ENCODE measurements at places on chromosomes 7 and 10.

DNA sequence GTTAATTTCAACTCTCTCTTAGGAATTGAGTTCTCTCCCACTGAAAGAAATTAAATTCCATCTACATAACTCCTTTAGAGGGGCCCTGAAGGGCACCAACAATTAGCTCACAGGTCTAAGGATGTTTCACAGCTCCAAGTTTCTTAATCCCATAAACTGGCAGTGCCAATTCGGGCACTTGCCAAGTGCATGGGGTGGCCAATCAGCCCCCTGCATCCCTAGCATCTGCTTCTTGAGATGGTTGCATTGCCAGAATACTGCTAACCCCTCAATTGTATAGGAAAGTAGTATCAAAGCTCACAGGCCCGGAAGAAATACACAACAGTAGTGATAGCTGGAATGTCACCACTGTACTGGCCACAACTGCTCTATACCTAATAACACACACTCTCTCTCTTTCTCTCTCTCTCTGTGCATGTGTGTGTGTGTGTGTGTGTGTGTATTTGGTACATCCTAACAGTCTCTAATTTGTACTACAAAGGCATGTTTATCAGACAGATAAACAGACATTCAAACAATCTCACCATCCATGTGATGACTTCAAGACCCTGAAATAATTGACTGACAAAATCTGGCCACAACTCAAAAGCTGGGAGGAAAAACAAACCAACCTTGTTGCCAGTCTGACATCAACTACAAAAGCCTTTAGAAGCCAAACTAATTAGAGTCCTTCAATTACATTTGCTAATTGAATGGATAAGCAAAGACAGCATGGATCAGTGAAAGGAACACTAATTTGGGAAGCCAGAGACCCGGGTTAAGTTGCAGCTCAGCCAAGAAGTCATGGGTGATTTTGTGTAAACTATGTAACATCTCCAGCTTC, 27.8 kb downstream of the HIBADH start:
- DNase-seq: no peak

DNA sequence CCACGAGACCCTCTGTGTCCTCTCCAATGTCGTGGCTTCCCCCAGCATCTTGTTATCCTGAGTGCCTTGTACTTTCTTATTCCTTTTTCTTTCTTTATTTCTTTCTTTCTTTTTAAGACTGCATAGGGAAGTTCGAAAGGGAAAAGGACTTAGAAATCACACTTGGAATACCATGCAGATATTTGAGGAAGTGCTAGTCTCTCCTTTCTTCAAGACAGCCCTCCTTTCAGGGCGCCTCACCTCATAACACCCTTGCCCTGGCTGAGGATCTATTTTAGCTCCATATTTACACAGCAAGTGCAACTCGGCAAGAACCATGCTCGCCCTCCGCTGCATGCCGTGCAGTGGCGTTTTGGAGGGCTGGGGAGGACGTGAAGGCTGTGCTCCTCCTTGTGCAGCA, 232.3 kb upstream of the GLI3 start:
- no peak for DNase-seq

DNA sequence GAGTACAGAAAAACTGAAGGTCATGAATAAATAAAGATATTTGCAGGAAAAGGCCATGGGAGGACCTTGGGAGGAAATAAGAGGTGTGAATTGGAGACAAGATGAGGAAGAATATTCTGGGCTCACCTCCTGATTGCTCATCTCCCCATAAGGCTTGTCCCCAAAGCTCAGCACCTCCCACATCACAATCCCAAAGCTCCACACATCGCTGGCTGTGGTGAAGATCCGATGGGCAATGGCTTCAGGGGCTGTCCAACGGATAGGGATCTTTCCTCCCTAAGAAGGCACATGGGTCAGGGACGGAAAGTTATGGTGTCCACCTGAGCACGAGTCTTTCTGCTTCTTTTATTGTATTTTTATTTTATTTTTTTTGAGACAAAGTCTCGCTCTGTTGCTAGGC, 12.9 kb downstream of the ZYX start:
- no peak for DNase-seq

DNA sequence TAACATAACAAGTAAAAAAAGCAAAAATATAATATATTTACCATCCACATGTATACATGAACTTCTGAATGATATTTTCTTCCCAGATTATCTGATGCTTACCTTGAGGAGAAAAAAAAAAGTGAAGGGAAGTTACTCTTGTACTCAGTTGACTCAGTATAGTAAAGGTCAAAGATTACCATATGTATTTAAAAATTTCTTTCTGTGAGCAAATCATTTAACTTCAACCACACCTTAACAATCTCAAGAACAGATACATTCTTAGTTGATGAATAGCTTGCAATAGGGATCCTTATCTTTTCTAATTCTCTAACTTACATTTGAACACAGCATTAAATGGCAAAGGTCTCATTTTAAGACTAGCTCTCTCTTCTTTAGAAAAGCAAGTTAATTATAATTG, 29.8 kb downstream of the PRR15 start:
- no peak for DNase-seq

- no peak for DNase-seq
Observed at GRCh38 chr10:6297951-6298381, 95.2 kb downstream of the PFKFB3 start.

GRCh38 chr7:139131-139530, 53.2 kb upstream of the FAM20C start:
- no peak for DNase-seq

Data from hematopoietic multipotent progenitor cell treated with erythropoietin and hydrocortisone succinate and interleukin-3 and kit ligand, for 6 days (in vitro differentiated cells).